H1 (cell line): ENCODE measurements at places on chromosomes 11 and 22. TPM values are rescaled to one million over a fixed set of nuclear protein-coding genes. Genes with fewer than 3 reads are reported as not detected.

The OSBP gene
- 41.2 and 43.1 TPM in 2 replicates for total RNA-seq

The DGCR2 gene
- total RNA-seq = 62.2 and 65.5 TPM in 2 replicates

The OR52W1 gene
- total RNA-seq = not detected in 2 replicates

The EFEMP2 gene
- 8.8 and 9.7 TPM in 2 replicates for total RNA-seq

The TRIM22 gene
- total RNA-seq = 56.0 and 57.4 TPM in 2 replicates

The LINC01488 gene
- not detected in 2 replicates for total RNA-seq

The DSCAML1 gene
- 0.19 and 0.27 TPM in 2 replicates for total RNA-seq

The KRTAP5-9 gene
- total RNA-seq = not detected in 2 replicates

The SHANK3 gene
- total RNA-seq = 6.0 and 6.3 TPM in 2 replicates

The HEPN1 gene
- not detected in 2 replicates for total RNA-seq

The BTG4 gene
- total RNA-seq = not detected in 2 replicates

The C1QTNF6 gene
- total RNA-seq = 3.1 and 4.6 TPM in 2 replicates

The GLYATL1 gene
- total RNA-seq = 10.7 and 11.5 TPM in 2 replicates

The CD6 gene
- 0.19 TPM in 1 of 2 replicates, not detected in the other for total RNA-seq

The ME3 gene
- total RNA-seq = 1.5 and 3.4 TPM in 2 replicates

The MS4A7 gene
- not detected in 2 replicates for total RNA-seq

The CTSW gene
- total RNA-seq = not detected in 2 replicates

The TRIM64 gene
- total RNA-seq = not detected in 2 replicates

The P2RX6 gene
- total RNA-seq = not detected in 2 replicates

The HEPHL1 gene
- 0.09 and 0.19 TPM in 2 replicates for total RNA-seq

The C22orf31 gene
- total RNA-seq = not detected in 2 replicates

The LARGE1 gene
- 69.5 and 83.0 TPM in 2 replicates for total RNA-seq

The GRM5 gene
- total RNA-seq = 0.25 and 0.43 TPM in 2 replicates

The OR8A1 gene
- not detected in 2 replicates for total RNA-seq

The OR5A1 gene
- not detected in 2 replicates for total RNA-seq

The A4GALT gene
- total RNA-seq = 13.8 and 13.9 TPM in 2 replicates

The OR56B4 gene
- total RNA-seq = not detected in 2 replicates

The UCP3 gene
- 0.92 and 1.3 TPM in 2 replicates for total RNA-seq
